ENCODE measurements at places on chromosomes 2 and 18.

DNA sequence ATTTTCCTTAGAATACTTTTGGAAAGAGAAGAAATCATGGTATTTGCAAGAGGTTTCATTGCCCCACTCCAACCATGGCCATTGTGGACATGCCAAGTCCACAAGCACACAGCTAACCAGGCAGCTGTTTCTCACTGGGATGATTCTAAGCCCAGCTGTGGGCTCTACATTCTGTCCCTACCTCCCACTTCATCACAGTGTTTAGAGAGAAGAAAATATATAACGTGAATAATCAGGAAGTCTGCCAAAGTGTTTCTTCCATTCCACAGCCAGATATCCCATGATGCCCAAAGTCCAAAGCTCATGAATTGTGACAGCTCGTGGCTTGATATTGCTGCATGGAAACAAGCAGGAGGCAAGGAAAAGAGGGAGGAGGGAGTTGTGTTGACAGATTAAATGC lies 433.7 kb upstream of the GYPC start:
- DNase-seq, result no peak

- DNase-seq, result no peak
Measured at GRCh38 chr2:196966061-196966460, 39.6 kb upstream of the PGAP1 start.

GRCh38 chr2:60230037-60230436 lies 323.4 kb downstream of the BCL11A start:
- DNase-seq, result no peak

GRCh38 chr2:46134531-46135227 lies 162.5 kb upstream of the EPAS1 start:
- no peak for DNase-seq
